ENCODE measurements at places on chromosomes 3 and 15.

GRCh38 chr3:14412831-14413380, 10.5 kb downstream of the SLC6A6 start:
- DNase-seq: peak; percentile 59

- peak; percentile 20 for DNase-seq
These were observed 25.2 kb downstream of the NIPA1 start for GRCh38 chr15:22811640-22812039.

DNA sequence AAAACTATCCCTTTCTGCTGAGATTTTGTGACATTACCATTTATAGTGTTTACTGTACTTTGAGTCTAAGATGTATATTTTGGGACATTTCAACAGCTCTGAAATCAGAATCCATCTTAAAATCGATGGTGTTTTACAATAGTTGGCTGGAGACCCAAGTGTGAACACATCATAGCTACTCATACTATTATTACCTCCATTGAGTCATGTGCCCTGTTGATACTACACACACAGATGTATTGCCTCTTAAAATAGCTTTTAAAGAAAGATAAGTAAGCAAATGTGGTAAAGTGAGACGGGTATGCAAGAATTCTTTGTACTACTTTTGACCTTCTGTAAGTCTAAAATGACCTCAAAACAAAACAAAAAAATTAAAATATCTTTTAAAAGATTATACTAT, 6.7 kb downstream of the LMOD3 start:
- DNase-seq: peak; percentile 43

- no peak for DNase-seq
These were observed 124.5 kb downstream of the RAB11A start for GRCh38 chr15:65993762-65994161.

- no peak for DNase-seq
These were observed 82.0 kb upstream of the ATP11B start for GRCh38 chr3:182711261-182711683.

- DNase-seq: peak; percentile 96
These were observed 52.4 kb upstream of the CMSS1 start for GRCh38 chr3:99765042-99765942.

- peak; percentile 84 for DNase-seq
These were observed 161.6 kb downstream of the GAP43 start for GRCh38 chr3:115784739-115785536.
